ENCODE measurements at places on chromosomes 5 and 9. TPM values are rescaled to one million over a fixed set of nuclear protein-coding genes. Genes with fewer than 3 reads are reported as not detected.
A peak's percentile ranks its signal among the peaks of the same experiment; 100 is the strongest.

OR1J2 gene
- total RNA-seq: not detected

LCN9 gene
- not detected for total RNA-seq

DDX4 gene
- total RNA-seq: under 0.01 TPM

TAF11L5 gene
- total RNA-seq: not detected

- peak; percentile 37 for DNase-seq
Observed at GRCh38 chr9:135281791-135282737, 194.6 kb downstream of the OLFM1 start.

GRCh38 chr9:21450733-21451394 is 10.6 kb downstream of the IFNA1 start:
- DNase-seq: no peak

- DNase-seq: no peak
Observed at GRCh38 chr5:174119468-174119881, 74.0 kb downstream of the NSG2 start.

DNA sequence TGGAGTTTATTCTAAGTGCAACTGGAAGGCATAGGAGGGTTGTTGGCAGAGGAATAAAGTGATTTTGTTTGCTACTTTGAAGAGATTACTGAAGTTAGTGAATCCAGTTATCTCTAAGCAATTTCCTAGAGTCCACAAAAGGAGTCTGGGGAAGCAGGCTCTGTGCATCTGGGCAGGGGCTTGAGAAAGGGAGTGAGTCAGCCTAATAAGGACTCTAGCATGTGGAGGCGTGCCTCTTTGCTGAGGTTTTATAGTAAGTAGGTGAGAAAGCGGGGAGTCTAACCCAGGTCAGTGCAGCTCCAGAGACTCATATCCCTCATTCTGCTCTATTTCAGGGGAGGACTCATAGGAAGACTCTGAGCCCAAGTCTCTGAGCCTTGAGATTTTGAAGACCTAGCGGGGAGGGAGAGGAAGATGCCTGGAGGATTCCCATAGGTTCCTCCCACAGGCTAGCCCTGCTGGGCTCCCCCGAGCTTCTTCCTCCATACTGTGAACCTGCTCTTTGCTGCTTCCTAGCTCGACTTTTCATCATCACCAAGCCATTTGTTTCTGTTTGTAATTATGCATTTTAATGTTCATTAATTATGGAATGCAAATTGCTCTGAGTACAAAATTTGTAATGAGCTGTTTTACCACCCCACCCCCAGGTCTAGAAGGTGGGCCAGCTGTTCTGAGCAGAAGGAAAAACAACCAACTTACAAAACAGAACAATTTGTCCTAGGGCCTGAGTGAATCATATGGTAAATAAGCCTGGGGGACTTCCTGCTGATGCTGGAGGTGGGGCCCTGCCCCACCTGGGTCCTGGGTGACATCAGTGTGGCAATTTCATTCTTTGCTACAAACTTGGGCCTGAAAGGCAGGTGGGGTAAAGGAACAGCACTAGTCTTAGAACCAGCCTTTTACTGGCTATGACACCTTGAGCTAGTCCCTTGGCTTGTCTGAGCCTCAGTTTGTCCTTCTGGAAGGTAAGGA is 150.2 kb downstream of the TRIM32 start:
- DNase-seq: peak; percentile 94

DNA sequence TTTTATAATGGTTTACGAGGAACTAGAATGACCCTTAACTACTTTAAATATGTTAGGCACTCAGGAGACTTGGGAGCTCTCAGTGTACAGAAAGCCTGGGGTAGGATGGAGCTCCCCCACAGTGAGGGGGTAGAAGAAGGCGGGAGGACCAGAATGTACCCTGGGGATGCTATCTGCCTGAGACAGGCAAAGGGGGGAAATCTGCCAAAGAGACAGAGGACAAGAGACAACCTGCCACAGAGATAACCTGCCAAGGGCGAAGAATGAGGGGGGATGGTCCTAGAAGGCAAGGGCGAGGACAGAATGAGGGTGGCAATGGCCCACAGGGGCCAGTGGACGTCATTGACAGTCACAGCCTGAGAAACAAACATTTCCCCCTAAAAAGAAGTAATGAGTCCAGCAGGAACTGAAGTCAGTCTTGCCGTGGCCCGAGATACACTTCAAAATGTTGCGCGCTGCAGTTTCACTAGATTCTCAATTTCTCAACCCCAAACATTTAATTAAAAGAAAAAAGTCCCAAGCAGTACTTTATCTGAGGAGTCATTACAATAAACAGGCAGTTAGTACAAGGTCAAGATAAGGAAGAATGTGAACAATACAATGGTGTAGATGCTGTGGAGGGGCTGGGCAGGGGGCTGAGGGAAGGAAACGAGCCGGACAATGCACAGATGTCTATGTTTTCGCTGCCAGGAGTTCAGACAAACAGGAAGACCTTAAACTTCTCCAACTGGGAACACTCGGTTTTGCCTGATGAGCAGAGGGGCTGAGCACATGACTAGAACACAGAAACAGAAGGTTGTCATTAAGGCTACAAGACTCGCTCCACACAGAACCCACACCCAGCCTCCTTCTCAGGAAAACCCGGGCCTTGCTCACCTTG is 125.0 kb downstream of the LHFPL2 start:
- no peak for DNase-seq

DNA sequence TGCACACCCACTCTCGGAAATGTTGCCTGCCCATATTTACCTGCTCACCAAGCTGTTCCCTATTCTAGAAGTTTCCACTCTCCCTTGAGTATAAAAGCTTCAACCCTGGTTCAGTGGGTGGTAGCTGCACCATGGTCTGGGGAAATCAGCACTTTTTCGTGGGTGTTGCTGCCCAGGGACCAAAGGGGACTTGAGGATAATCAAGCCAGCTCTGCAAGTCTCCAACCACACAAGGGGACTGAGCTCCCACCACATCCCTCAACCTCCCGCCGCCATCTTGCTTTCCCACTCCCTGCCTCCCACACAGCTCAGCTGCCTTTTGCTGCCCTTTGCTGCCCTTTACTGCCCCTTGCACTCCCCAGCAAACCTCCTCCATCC is 210.0 kb downstream of the AUH start:
- no peak for DNase-seq
